ENCODE measurements at places on chromosomes 7 and 10.

GRCh38 chr10:121781101-121781500, 146.7 kb downstream of the ATE1 start:
- no peak for DNase-seq

- DNase-seq: no peak
Observed at GRCh38 chr10:69360485-69361302, 56.0 kb downstream of the TACR2 start.

DNA sequence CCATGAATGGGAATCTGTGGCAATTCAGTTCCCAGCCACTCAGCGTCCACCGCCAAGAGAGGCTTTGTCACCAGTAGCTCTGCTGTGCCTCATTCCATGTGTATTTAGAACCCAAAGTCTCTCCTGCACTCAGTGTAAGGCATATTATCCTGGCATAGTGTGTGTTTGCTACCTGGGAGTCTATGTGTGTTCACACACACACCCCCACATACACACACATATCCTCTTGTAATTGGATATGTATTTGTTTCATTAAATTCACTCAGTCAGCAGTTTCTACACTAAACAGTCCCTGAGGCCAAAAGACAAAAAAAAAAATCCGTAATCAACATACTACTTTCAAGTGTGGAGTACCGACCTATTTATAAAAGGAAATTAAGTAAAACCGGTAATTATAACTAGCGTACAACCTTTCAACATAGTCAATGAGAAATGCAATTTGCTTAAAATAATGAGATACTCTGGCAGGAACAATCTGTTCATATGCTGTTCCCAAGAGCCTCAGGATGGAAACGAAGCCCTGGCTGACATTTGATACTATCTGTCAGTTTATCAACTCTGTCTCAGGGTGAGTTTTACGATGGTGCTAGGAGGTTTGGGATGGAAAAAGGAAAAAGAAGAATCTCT, 425.8 kb upstream of the CELF2 start:
- no peak for DNase-seq

GRCh38 chr7:94297397-94297838, 97.3 kb upstream of the COL1A2 start:
- no peak for DNase-seq

DNA sequence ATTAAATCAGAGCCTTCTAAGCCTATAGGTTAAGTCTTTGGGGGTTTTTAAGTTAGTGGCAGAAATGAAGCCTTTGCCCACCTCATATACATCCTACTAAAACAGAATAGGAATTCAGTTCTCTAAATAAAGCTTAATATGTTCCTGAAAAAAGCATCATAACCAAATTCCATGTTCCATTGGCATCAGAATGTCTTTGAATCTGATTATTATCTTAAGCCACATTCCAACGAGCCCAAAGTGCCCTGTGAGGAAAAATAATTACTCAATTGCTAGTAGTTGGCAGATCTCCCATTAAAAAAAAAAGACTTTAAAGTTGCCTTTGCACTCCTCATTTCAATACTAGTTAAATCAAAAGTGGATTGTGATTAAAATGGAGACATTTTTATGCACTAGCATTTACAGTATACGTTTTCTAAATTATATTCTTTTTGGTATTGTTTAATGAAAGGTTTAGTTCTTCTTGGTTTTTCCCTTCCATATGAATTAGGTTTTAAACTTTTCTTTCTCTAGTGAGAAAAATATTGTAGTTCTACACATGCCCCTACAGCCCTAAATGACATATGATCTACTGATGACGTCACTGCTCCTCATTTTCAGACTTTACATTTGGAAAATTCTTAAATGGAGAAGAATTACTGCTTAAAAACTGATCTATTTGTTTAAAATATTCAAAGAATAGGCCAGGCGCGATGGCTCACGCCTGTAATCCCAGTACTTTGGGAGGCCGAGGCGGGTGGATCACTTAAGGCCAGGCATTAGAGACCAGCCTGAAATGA, 54.3 kb upstream of the CABCOCO1 start:
- DNase-seq: no peak

DNA sequence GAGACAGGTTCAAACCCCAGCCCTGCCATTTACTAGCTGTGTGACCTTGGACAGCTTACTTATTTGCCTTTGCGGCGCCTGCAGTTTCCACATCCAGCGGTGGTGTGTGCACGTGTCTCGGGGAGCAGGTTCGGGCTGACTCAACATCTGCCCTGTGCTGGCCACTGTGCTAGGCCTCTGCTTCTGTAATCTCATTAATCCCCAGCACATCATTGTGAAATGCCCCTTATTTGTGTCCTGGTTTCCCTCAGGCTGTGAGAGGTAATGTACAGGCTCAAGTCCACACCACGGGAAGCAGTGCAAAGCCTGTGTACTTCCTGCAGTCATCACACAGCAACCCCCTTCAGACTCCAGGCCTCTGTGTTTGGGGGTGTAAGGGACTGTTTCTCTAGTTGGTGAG, 285.7 kb downstream of the RPS24 start:
- DNase-seq: no peak
